ENCODE measurements at places on chromosomes 3 and 15.

- no peak for DNase-seq
These were observed 23.5 kb upstream of the CA12 start for GRCh38 chr15:63405159-63405558.

DNA sequence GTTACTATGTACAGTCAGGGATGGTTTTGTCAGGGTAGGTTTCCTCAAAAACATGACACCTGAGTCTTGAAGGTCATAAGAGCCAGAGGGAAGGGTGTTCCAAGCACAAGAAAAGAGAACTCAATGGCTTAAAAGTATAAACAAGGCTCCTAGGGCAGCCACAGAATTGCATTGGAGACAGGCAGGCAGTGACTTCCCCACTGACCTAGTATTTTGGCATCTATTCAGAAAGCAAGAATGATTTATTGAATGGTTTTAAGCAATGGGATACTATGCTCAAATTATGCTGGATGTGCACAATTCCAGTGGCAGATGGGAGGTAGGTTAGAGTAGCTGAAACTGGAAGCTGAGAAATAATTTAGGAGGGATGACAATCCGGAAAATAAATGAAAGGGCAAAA lies 54.0 kb downstream of the TSC22D2 start:
- DNase-seq = no peak

DNA sequence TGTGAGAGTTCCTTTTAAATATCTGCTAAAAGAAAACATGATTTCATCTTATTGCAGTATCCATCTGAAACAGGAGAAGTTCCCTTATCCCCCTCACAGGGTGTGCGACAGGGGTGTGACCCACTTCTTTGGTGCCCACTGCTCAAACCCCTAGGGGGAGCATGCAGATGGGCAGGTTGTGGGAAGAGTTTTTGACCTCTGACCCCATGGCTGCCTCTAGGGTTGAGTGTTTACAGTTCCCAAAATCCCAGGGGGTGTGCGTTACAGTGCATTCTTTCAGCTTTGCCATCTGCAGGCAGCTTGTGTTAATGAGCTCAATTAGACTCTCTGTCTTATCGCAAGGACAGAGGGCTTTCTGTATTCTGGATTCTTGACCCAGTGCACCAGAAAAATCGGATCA lies 443.2 kb upstream of the FRG2C start:
- DNase-seq = no peak

DNA sequence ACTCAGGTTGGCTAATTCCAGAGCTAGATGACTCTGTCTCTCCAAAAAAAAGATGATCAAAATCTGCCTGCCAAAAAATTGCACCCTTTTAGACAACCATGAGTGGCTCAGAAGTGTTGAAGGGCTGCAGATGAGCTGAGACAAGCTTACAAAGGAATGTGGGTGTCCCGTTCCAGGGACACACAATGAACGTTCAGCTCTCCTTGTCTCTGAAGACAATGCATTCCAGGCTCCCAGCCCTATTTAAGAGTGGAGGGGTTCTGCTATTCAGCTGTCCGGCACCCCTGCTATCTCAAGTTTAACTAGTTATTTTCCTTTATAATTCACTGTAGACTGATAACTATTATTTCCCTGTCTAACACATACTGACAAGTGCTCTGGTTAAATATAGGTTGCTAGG lies 355.1 kb upstream of the WNT5A start:
- DNase-seq = no peak

DNA sequence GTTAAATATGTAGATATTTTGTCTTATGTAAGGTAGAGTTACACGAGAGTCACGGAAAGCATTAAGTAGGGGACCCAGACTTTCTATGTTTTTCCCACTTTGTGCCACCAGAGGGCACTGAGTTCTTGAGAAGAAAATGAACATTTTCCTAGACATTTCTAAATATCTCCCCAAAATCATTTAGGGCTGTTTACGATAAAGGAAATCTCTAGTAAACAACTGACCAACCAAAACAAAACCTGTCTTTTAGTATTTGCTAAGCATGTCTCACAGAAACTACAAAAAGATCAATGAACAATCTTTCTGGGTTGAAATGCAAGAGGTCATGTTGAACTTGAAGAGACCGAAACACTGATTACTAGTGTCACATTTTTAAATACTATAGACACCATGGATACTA lies 16.1 kb downstream of the POU1F1 start:
- no peak for DNase-seq

- DNase-seq = no peak
These were observed 87.0 kb upstream of the MYO5C start for GRCh38 chr15:52382647-52383046.

DNA sequence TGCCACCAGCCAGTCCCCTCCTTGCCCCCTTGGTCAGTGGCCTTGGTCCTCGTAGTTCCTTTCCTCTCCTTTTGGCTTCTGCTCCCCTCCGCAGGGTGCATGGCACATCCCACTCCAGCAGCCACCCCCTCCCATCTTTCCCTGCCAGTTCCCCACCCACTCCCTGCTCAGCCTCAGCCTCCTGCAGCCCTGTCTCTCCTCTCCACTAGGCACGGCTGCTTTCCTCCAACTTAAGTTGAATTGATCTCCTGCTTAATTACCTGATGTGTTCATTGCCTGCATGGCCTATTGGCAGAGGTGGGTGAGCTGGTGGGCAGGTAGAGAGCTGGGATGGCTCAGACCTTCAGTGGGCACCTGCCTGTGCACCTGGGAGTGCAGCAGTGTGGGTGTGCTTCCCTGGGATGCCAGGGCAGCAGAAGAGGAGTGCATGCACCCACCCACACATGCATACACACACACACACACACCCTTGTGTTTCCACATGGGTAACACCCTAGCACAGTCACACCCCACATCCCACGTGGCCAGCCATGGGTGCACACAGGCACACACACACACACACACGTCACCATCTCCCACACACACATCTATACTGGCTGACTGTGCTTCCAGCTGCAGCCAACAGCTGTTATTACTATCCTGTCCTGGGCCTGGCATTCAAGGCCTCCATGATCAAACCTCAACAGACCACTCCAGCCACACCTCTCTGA lies 30.9 kb downstream of the C3orf18 start:
- DNase-seq = no peak

- DNase-seq = no peak
These were observed 285.9 kb upstream of the BCHE start for GRCh38 chr3:166123088-166123487.

GRCh38 chr15:85477730-85478129 lies 97.3 kb downstream of the AKAP13 start:
- no peak for DNase-seq

- no peak for DNase-seq
These were observed 30.8 kb downstream of the SRP14 start for GRCh38 chr15:40008061-40008765.

DNA sequence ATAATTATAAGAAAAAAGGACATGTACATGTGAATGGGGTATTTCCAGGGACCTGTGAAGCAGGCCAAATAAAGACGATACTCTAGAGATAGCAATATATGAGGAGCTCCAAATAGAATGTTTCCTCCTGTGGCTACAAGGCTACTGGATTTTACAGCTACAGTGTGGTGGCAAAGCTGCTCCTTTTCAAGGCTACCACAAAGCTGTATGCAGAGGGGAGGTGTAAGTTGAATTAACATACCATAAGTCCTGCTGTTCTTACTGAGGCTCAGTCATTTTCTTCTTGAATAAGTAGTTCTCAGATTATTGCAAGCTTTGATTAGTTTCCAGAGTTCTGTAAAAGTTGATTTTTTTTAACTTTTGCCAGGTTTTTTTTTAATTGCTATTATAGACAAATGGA lies 1184.6 kb upstream of the EPHA6 start:
- DNase-seq = no peak

DNA sequence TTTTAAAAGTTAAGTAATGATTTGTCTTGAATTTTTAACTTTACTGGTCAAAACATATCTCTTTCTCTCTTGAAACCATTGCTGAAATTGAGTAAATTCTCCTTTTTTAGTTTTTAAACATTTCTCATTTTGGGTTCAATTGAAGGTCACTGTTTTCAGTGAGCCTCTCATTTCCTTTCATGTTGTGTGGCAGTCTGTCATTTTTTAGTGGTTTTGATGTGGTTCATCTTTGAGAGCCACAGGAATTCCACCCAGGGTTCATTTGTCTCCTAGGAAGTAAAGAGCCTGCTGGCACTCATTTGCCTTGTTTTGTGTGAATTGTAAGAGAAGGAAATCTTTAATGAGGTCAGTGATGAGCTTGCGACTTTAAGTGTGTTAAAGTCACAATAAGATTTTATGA lies 10.4 kb downstream of the CLDN11 start:
- DNase-seq = no peak

DNA sequence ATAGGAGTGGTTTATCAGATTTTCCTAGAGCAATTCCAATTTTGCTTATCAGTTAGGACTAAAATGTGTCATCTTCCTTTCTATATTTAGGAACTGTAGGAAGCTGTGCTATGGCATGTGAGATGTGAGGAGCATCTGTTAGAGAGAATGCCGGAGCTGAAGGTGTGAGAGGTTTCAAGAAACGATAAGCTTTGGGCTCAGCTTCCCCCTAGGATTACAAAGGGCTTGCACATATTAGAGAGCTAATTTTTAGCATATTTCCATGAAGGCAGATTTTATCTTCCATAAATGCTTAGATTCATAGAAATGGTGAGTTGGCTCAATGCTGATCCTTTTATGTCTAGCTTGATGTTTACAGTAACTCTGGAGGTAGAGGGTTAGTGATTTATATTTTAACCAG lies 120.2 kb downstream of the CNTN4 start:
- no peak for DNase-seq

DNA sequence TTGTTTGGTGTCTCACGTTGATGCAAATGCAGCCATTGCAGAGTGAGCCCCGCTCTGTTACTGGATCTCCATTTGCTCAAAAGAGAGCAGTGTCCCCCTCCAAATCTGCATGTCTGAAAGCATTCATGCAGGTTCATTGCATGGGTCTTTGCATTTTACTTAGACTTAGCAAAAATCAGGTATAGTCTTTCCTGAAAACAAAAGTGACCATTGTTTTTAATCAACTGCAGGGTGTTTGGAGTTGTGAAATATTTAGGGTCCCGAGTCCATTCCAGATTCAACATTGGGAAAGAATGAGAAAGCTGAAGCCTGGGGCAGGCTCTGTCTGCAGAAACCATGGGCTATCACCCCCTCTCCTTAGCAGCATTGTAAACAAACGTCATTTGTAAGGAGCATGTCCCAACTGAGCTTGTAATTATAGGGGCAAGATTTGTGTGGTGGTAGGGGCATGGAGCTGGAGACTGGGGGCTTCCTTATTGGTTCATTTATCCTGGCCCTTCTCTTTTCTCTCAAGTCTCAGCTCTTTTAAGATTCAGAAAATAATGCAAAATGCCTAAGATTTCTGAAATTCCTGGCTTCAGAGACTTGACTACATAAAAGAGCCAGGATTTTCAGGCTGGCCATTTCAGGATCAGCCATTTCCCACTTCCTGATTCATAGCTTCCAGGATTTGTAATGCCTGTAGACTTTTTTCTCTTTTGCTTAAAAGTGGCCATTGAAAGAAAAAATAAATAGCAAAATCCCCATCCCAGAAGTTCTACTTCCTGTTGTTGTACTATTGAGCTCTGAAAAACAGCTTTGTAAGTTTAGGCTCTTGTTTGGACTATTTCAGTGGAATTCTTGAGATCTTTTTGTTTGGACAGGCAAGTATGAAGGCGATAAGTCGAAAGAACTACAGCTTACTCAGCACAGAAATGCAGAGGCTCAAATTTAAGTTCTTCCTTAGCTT lies 23.0 kb downstream of the IGF1R start:
- no peak for DNase-seq

DNA sequence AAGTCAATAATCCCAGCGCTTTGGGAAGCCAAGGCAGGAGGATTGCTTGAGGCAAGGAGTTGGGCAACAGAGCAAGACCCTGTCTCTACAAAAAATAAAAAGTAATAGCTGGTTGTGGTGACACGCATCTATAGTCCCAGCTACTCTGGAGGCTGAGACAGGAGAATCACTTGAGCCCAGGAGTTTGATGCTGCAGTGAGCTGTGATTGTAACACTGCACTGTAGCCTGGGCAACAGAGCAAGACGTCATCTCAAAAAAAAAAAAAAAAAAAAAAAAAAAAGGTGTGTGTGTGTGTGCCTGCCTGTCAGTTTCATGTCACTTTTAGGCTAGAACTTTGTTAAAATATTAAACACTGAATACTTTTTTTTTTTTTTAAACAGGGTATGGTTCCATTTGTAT lies 28.4 kb downstream of the DNAJC19 start:
- no peak for DNase-seq

DNA sequence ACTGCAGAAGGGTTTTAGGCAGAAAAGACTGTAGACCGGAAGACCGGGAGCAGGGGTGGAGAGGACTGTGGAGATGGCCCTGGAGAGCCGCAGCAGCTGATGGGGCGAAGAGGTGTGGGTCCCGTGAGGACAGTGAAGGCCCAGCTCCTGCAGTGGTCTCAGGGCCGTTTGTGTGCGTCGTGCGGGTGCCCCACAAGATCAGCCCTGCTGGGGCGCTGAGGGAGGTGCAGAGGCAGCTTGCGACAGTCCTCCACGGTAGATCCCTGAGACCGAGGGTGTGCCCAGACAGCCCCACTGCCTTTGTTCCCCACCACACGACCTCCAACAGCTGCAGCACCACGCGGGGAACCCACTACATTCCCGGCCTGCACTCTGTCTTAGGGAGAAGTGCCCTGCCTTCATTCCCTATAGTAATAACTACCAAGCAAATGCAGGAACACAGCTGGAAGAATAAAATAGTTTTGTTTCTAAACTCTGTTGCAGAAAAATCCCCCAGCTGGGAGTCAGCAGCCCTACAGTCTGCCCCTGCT lies 19.0 kb upstream of the CRABP1 start:
- no peak for DNase-seq

DNA sequence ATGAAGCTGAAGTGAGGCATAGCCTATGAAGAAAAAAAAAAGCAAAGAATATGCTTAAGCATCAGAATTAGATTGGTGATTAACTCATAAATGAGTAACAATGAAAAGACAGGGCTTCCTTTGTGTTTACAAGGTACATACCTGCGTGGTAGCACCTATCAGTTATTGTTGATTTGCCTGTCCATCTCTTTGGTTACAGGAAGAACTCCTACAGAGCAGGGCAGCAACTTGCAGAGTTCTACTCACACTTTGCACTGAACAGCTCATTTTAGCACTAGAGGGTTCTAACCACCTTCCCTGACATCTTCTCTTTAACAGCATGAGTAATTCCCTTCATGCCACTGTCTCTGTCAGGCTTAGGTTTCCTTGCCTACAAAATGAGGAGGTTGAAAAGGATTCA lies 166.0 kb downstream of the DPH6 start:
- DNase-seq = no peak

GRCh38 chr3:159982442-159982974 lies 6.1 kb upstream of the IL12A start:
- no peak for DNase-seq

- DNase-seq = no peak
These were observed 28.0 kb upstream of the VGLL4 start for GRCh38 chr3:11671648-11672100.

- DNase-seq = no peak
These were observed 135.0 kb upstream of the COL8A1 start for GRCh38 chr3:99503350-99503749.

DNA sequence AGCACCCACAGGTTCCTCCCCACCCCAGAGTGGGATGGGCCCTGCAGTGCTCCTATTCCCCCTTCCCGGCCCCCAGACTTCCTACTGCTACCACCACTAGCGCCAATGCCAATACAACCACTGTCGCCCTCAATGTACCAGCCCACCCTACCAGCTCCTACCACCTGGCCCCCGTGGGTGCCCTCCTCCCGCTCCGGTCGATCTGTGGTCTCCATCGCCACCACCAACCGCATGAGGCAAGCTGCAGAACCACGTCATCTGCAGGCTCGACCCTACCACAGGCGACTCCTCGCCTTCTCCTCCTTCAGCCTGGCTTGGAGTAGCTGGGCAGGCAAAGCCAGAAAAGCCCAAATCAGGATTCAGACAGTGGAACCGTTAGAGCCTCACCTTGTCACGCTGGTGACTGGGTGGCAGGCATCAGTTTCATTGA lies 179.3 kb downstream of the POTEB3 start:
- no peak for DNase-seq

Measured in activated naive CD4-positive, alpha-beta T cell (primary cell).